ENCODE measurements at places on chromosomes 13 and 19. TPM values are rescaled to one million over a fixed set of nuclear protein-coding genes. Genes with fewer than 3 reads are reported as not detected.

The ZNF284 gene
- 0.13 TPM for polyA plus RNA-seq

The CD33 gene
- 264 TPM for polyA plus RNA-seq

DNA sequence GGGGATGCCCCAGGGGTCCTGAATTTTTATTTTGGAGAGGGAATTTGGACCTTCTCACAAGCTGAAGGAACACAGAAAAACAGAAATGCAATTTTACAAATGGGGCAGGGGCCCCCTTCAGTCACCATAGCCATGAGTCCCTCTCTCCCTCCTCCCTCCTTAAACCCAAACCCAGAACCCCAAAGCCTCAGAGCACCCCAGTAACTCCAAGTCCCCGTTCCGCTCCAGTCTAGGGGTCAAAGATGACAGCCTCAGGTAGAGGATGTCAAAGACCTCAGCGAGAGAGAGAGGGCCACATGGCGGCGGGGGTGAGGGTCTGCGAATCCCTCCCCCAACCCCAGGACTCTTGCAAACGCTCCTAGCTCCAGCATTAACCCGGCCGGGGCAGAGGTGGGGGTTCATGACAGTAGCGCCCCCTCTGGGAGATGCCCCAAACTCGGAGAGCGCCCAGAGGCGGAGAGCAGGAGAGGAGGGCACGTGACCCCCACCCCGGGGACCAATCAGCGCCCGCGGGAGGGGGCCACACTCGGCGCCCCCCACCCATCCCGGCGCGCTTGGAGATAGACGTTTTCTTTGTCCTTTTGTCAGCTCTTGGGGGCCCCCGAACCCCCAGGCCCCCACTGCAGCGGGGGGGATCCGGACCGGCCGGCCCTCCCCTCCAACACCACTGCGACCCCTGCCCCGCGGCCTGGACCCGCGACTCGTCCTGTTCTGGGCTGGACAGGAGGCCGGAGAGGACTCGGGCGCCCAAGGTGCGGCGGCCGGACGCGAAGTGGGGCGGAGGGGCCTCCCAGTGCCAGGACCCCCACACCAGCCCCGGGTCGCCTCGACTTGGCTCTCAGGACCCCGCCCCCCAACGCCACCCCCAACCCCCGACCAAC lies 20.8 kb upstream of the SEMA6B start:
- peaks cover 10% of the 10 kb centered on the region for H3K4me1 ChIP-seq
- H3K27ac ChIP-seq: no peak overlapping the region
- DNase-seq: no peak
- H3K27me3 ChIP-seq: peaks cover 40% of the 10 kb centered on the region
- H3K36me3 ChIP-seq: no peaks in the 10 kb centered on the region

DNA sequence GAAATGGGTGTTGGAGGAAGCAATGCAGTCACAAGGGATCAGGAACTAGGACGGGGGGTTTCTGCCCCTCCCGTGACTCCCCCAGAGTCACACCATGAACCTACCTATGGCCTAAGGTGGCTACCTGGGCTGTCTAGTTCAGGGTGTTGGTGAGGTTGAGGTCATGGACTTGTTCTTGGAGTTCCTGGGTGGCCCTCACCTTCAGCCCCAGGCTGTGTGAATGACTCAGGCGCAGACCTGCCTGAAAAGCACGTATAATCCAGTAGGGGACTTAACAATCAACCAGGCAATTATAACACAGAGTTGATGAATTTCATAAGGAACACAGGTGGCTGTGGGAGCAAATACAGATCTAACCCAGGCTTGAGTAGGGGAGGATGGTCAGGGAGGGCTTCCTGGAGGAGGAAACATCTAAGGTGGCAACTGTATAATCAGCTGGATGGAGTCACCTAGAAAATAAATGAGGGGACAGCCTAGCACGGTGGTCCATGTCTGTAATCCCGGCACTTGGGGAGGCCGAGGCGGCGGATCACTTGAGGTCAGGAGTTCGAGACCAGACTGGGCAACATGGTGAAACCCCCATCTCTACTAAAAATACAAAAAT lies 25.6 kb upstream of the ADGRE1 start:
- H3K4me3 ChIP-seq: no peak overlapping the region
- H3K4me1 ChIP-seq: peaks cover 22% of the 10 kb centered on the region
- no peak overlapping the region for H3K27ac ChIP-seq
- no peaks in the 10 kb centered on the region for H3K27me3 ChIP-seq

The B3GNT8 gene
- 17.4 TPM for polyA plus RNA-seq

- H3K4me1 ChIP-seq: peaks cover 6% of the 10 kb centered on the region
- DNase-seq: no peak
- H3K27ac ChIP-seq: no peak overlapping the region
- peaks cover 59% of the 10 kb centered on the region for H3K27me3 ChIP-seq
- no peaks in the 10 kb centered on the region for H3K36me3 ChIP-seq
- no peak overlapping the region for H3K4me3 ChIP-seq
Observed at GRCh38 chr13:102402290-102402689, 442 bp upstream of the FGF14 start.

The EDDM13 gene
- polyA plus RNA-seq: 0.70 TPM

DNA sequence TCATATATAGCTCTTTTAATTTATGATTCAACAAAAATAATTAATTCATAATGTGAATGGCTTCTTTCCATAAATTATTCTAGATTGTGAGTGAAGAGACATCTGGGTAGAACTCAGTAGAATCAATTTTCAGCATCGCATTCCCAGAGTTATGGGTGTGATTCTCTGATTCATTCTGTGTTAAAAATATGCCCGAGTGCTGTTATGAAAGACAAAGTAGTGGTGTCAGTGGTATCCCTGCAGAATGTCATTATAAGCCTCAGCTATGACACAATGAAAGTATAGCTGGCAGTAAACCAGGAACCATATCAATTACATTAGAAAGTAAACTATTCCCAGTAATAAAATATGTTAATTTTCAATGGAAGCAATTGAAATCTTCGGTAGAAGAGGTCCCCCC lies 480.5 kb upstream of the SLITRK1 start:
- no peaks in the 10 kb centered on the region for H3K36me3 ChIP-seq
- no peaks in the 10 kb centered on the region for H3K27me3 ChIP-seq
- no peaks in the 10 kb centered on the region for H3K4me1 ChIP-seq
- no peak overlapping the region for H3K27ac ChIP-seq

DNA sequence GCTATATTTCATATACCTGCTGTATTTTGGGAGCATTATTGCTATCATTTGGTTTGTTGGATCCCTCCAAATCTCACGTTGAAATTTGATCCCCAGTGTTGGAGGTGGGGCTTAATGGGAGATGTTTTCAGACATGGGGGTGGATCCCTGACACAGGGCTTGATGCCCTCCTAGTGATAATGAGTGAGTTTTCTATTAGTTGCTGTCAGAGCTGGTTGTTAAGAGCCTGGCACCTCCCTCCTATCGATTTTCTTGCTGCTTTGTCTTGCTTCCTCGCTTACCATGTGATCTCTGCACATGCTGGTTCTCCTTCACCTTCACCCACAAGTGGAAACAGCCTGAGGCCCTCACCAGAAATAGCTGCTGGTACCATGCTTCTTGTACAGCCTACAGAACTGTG lies 259.9 kb upstream of the STARD13 start:
- H3K36me3 ChIP-seq: no peaks in the 10 kb centered on the region
- no peak overlapping the region for H3K4me3 ChIP-seq
- DNase-seq: no peak
- H3K27me3 ChIP-seq: no peaks in the 10 kb centered on the region
- peaks cover 48% of the 10 kb centered on the region for H3K4me1 ChIP-seq

DNA sequence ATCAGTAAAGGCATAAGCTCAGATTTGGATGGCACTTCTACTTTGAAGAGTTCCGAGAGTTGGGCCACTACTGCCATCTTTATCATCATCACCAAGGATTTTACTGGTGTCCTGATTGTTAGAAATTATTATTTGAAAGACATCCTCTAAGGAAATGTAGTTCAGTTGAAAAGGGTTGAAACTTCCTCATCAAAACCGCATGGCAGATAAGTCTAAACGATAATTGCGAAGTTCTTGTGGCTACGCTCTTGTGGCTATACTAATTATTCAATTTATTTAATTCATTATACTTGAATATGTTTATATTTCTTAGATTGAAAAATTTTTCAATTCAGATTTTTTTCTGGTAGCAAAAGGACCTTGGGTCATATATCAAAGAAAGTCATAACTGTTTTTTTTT lies 22.4 kb downstream of the TNFRSF19 start:
- no peak for DNase-seq
- no peaks in the 10 kb centered on the region for H3K27me3 ChIP-seq
- no peak overlapping the region for H3K4me3 ChIP-seq

DNA sequence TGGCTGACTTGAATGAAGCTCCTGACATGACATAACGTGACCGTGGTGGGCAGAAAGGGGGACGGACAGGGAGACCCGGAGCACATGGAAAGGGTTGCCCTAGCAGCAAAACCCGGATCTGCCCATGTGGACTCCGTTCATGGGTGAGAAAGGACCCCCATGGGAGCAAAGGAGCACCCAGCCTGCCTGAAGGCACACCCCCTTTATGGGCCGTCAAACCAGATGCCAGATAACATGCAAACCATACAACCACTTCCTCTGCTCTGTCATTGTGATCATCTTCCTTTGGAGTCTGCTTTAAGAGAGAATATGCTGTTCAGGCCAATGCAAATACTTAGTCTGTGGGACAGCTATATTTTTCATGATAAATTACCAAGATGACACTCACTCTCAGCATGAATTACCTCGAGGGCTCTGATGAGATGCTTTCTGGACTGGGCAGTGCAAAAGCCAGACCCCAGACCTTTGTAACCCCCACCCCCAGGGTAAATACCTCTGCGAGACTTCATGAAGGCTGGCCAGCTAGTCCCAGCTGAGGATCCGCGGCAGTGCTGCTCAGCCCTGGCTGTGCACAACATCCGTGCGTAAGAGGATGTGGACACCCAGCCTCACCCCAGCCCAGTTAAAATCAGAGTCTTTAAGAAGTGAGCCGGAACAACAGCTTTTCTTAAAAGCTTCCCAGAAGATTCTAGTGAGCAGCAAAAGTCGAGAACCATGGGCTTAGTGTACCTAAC lies 126.6 kb downstream of the USP12 start:
- no peaks in the 10 kb centered on the region for H3K4me1 ChIP-seq
- no peak for DNase-seq
- no peaks in the 10 kb centered on the region for H3K27me3 ChIP-seq
- no peak overlapping the region for H3K27ac ChIP-seq
- no peak overlapping the region for H3K4me3 ChIP-seq

DNA sequence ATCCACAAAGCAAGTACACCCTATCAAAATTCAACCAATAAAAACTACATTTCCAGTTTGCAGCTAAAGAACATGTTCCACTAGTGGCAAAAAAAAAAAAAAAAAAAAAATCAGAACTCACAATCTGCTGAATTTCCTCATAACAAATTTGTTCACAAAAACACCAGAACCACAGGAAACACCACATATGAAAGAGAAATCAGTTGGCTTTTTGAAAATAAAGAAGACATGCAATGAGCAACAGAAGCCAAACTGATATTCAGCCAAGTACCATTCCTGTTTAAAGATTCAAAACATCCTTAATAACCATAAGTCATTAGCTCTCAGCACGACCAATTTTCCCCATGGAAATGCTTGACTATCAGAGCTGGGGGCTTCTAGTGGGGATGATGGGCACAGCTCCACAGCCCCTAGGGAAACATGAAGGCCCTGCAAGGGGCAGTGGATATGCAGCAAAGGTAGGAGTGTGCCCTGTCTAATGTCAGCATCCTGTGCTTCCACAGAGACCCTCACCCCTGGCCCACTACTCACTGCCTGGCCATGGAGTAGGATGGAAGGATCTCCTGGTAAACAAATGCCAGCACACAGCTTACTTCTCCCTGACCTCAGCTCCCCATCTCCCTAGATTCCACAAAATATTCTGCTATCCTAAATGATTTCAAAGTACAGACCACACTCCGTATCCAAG lies 74.0 kb upstream of the DOCK9 start:
- no peak overlapping the region for H3K4me3 ChIP-seq
- H3K4me1 ChIP-seq: peaks cover 3% of the 10 kb centered on the region
- no peak for DNase-seq
- H3K27ac ChIP-seq: no peak overlapping the region
- H3K27me3 ChIP-seq: peaks cover 100% of the 10 kb centered on the region

GRCh38 chr13:114071991-114072390 lies 60.4 kb downstream of the RASA3 start:
- DNase-seq: no peak
- peaks cover 25% of the 10 kb centered on the region for H3K4me1 ChIP-seq
- H3K4me3 ChIP-seq: no peak overlapping the region
- no peak overlapping the region for H3K27ac ChIP-seq
- H3K36me3 ChIP-seq: peaks cover 48% of the 10 kb centered on the region
- no peaks in the 10 kb centered on the region for H3K27me3 ChIP-seq

- H3K4me1 ChIP-seq: no peaks in the 10 kb centered on the region
- H3K36me3 ChIP-seq: peaks cover 91% of the 10 kb centered on the region
- H3K27ac ChIP-seq: no peak overlapping the region
Observed at GRCh38 chr13:32257649-32258048, 57.5 kb downstream of the ZAR1L start.

GRCh38 chr19:33349319-33350289 lies 23.9 kb upstream of the CEBPG start:
- no peak for DNase-seq
- no peak overlapping the region for H3K4me3 ChIP-seq
- H3K4me1 ChIP-seq: no peaks in the 10 kb centered on the region
- no peak overlapping the region for H3K27ac ChIP-seq
- H3K27me3 ChIP-seq: no peaks in the 10 kb centered on the region

- no peak overlapping the region for H3K4me3 ChIP-seq
- DNase-seq: no peak
- no peak overlapping the region for H3K27ac ChIP-seq
- H3K27me3 ChIP-seq: no peaks in the 10 kb centered on the region
- no peaks in the 10 kb centered on the region for H3K4me1 ChIP-seq
Observed at GRCh38 chr19:37160153-37160552, 12.3 kb downstream of the ZNF585A start.

- H3K4me3 ChIP-seq: no peak overlapping the region
- H3K36me3 ChIP-seq: no peaks in the 10 kb centered on the region
- no peaks in the 10 kb centered on the region for H3K4me1 ChIP-seq
- H3K27me3 ChIP-seq: no peaks in the 10 kb centered on the region
Observed at GRCh38 chr13:75812751-75813181, 176.6 kb downstream of the LMO7 start.

The DAND5 gene
- polyA plus RNA-seq: not detected

Data from CD14-positive monocyte (primary cell).